ENCODE measurements at places on chromosomes 5 and 9. TPM values are rescaled to one million over a fixed set of nuclear protein-coding genes. Genes with fewer than 3 reads are reported as not detected.
A peak's percentile ranks its signal among the peaks of the same experiment; 100 is the strongest.

The LHX3 gene
- not detected for polyA plus RNA-seq

The EIF4EBP3 gene
- polyA plus RNA-seq = 46.0 TPM

GRCh38 chr5:173108914-173109313, 35.4 kb upstream of the BNIP1 start:
- peaks cover 49% of the 10 kb centered on the region for H3K36me3 ChIP-seq
- H3K27me3 ChIP-seq = no peaks in the 10 kb centered on the region
- H3K4me1 ChIP-seq = no peaks in the 10 kb centered on the region
- no peak overlapping the region for H3K27ac ChIP-seq
- no peak overlapping the region for H3K4me3 ChIP-seq

- no peaks in the 10 kb centered on the region for H3K27me3 ChIP-seq
- H3K4me3 ChIP-seq = no peak overlapping the region
- no peak for DNase-seq
Observed at GRCh38 chr9:26551971-26552370, 340.6 kb downstream of the CAAP1 start.

DNA sequence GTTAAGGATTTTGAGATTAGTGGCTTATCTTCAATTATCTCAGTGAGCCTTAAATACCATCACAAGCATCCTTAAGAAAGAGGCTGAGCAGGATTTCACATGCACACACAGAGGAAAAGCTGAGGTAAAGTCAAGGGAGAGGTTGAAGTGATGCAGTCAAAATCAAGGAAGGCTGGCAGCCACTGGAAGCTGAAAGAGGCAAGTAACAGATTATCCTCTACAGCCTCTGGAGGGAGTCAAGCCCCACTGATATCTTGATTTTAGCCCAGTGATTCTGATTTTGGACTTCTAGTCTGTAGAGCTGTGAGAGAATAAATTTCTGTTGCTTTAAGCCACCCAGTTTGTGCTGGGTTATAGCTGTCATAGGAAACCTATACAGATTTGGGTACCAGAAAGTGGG, 80.1 kb downstream of the ANKRD31 start:
- H3K27ac ChIP-seq = no peak overlapping the region
- no peaks in the 10 kb centered on the region for H3K4me1 ChIP-seq
- H3K27me3 ChIP-seq = no peaks in the 10 kb centered on the region
- H3K36me3 ChIP-seq = no peaks in the 10 kb centered on the region
- no peak overlapping the region for H3K4me3 ChIP-seq

GRCh38 chr5:173198049-173198448, 37.0 kb downstream of the NKX2-5 start:
- H3K4me1 ChIP-seq = no peaks in the 10 kb centered on the region
- H3K36me3 ChIP-seq = no peaks in the 10 kb centered on the region
- no peak for DNase-seq
- H3K27me3 ChIP-seq = no peaks in the 10 kb centered on the region
- H3K4me3 ChIP-seq = no peak overlapping the region

The ZNF366 gene
- 0.05 TPM for polyA plus RNA-seq

The LIFR gene
- not detected for polyA plus RNA-seq

GRCh38 chr9:131214876-131215275, 61.4 kb downstream of the FAM78A start:
- DNase-seq = no peak
- H3K36me3 ChIP-seq = peaks cover 22% of the 10 kb centered on the region
- H3K4me1 ChIP-seq = no peaks in the 10 kb centered on the region
- H3K4me3 ChIP-seq = no peak overlapping the region

- no peak overlapping the region for H3K4me3 ChIP-seq
- H3K36me3 ChIP-seq = no peaks in the 10 kb centered on the region
- H3K27me3 ChIP-seq = peaks cover 29% of the 10 kb centered on the region
- no peak for DNase-seq
- no peak overlapping the region for H3K27ac ChIP-seq
Observed at GRCh38 chr9:88531920-88532698, 2.9 kb upstream of the NXNL2 start.

GRCh38 chr5:83475935-83476814, 4.6 kb downstream of the VCAN start:
- peaks cover 75% of the 10 kb centered on the region for H3K4me1 ChIP-seq
- peak overlapping the region; percentile 91 for H3K27ac ChIP-seq
- H3K4me3 ChIP-seq = peak overlapping the region; percentile 81
- peaks cover 58% of the 10 kb centered on the region for H3K36me3 ChIP-seq
- no peak for DNase-seq

The GRK6 gene
- polyA plus RNA-seq = 101 TPM

GRCh38 chr9:1722404-1722803, 292.7 kb upstream of the SMARCA2 start:
- H3K27ac ChIP-seq = no peak overlapping the region
- H3K36me3 ChIP-seq = no peaks in the 10 kb centered on the region
- no peak for DNase-seq
- no peaks in the 10 kb centered on the region for H3K27me3 ChIP-seq
- H3K4me1 ChIP-seq = no peaks in the 10 kb centered on the region
- H3K4me3 ChIP-seq = no peak overlapping the region

The NR4A3 gene
- polyA plus RNA-seq = 0.88 TPM

- no peaks in the 10 kb centered on the region for H3K27me3 ChIP-seq
- DNase-seq = no peak
- H3K27ac ChIP-seq = no peak overlapping the region
- no peak overlapping the region for H3K4me3 ChIP-seq
Observed at GRCh38 chr5:14557203-14557770, 24.3 kb upstream of the OTULINL start.

- no peaks in the 10 kb centered on the region for H3K36me3 ChIP-seq
- DNase-seq = no peak
- no peak overlapping the region for H3K4me3 ChIP-seq
Observed at GRCh38 chr5:17794201-17794600, 159.9 kb downstream of the TAF11L14 start.

- no peak for DNase-seq
- H3K4me3 ChIP-seq = no peak overlapping the region
- no peaks in the 10 kb centered on the region for H3K4me1 ChIP-seq
- H3K27me3 ChIP-seq = no peaks in the 10 kb centered on the region
- no peak overlapping the region for H3K27ac ChIP-seq
- no peaks in the 10 kb centered on the region for H3K36me3 ChIP-seq
Observed at GRCh38 chr9:22921742-22922141, 475.1 kb downstream of the DMRTA1 start.

DNA sequence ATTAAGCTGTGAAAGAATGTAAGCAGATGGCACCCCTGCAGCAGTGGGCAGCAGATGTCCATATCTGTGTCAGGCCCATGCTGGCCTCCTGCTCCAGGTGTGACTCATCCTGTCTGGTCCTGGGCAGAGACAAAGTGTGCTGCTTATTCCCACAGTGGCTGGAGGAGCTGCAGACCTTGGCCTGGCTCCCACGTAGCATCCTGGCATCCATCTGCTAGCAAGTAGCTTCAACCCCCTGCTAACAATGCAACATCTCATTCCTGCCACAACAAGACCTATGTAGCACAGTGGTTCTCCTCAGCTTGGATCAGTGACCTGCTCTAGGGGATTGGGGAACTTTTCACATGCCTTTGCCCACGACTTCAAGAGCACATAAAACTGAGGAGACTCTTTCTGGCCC, 126.4 kb upstream of the SLC12A2 start:
- no peak for DNase-seq
- H3K36me3 ChIP-seq = no peaks in the 10 kb centered on the region
- no peak overlapping the region for H3K27ac ChIP-seq
- no peaks in the 10 kb centered on the region for H3K4me1 ChIP-seq

DNA sequence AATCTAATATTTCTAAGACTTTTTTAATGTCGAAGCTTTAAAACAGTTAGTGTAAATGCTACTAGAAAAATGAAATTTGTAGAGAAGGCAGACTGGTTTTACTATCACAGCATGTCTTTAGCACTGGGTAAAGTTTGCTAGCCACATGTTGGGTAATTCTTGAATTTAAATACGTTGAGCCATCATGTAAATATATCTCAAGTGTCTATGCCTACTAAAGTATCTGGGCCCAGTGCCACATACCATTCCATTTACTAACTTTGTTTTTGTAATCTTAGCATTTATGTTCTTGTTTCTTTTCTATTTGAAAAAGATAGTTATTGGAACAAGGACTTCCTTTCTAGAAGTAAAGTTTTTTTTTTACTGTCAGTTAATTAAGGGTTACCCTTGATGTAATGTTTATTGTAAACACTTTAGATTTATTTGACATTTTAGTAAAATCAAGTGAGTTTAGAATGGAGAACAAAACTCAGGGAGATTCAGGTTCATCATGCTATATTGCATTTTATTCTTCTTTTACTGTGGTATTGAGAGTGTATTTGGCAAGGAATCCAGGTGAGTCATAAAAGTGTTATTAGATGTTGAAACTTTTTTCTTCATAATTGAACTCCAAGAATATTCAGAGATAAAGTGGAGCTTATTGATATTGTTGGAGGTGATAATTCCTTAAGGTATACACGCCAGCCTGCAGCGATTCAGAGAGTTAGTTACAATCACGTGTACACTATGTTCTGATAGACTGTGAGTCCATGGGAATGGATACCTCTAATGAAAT, 182.4 kb downstream of the CCDC171 start:
- no peak overlapping the region for H3K27ac ChIP-seq
- no peaks in the 10 kb centered on the region for H3K27me3 ChIP-seq
- H3K4me3 ChIP-seq = no peak overlapping the region

- H3K27ac ChIP-seq = no peak overlapping the region
- no peaks in the 10 kb centered on the region for H3K27me3 ChIP-seq
- H3K36me3 ChIP-seq = no peaks in the 10 kb centered on the region
- no peak for DNase-seq
- H3K4me3 ChIP-seq = no peak overlapping the region
Observed at GRCh38 chr9:27856054-27856453, 282.8 kb upstream of the C9orf72 start.

- H3K4me3 ChIP-seq = no peak overlapping the region
- DNase-seq = no peak
- no peaks in the 10 kb centered on the region for H3K27me3 ChIP-seq
- peaks cover 9% of the 10 kb centered on the region for H3K4me1 ChIP-seq
Observed at GRCh38 chr9:120891884-120892747, 15.1 kb upstream of the PHF19 start.

The DRD1 gene
- not detected for polyA plus RNA-seq

DNA sequence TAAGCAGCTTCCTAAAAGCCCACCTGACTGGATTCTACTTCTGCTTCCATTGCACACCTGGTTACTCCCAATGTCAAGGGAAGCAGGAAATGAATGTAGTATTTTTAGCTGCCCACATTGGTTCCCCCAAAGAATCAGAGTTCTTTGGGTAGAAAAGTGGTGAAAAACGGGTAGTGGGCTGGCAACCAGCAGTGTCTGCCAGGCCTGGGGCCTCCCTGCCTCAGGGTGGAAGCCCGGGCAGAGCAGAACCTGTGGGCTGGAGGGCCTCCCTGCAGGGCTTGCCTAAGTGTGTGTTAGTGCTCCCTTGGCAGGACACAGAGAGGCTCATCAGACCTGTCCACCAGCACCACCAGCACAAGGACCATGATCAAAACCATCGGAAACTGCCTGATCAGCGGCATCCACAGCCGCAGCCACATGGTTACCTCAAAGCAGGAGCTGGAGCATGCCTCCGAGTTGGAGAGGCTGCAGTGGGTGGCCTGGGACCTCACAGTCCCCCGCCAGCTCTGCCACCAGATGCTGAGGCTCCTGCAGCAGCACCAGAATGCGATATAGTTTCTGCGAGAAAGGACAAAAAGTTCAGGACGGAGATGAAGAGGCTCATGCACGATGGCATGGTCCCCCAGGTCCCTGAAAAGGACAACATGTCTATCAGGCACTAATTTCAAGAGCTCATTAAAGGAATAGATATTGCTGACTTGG, 72.2 kb downstream of the PTPDC1 start:
- no peaks in the 10 kb centered on the region for H3K27me3 ChIP-seq
- no peaks in the 10 kb centered on the region for H3K36me3 ChIP-seq
- H3K4me3 ChIP-seq = peak overlapping the region; percentile 60
- DNase-seq = no peak
